ENCODE measurements at places on chromosomes 3 and 15. TPM values are rescaled to one million over a fixed set of nuclear protein-coding genes. Genes with fewer than 3 reads are reported as not detected.

Gene GP9
- total RNA-seq = not detected

- DNase-seq = no peak
Observed at GRCh38 chr3:14336749-14337598, 65.4 kb upstream of the SLC6A6 start.

- no peak for DNase-seq
Observed at GRCh38 chr3:72189339-72189738, 404.4 kb upstream of the PROK2 start.

DNA sequence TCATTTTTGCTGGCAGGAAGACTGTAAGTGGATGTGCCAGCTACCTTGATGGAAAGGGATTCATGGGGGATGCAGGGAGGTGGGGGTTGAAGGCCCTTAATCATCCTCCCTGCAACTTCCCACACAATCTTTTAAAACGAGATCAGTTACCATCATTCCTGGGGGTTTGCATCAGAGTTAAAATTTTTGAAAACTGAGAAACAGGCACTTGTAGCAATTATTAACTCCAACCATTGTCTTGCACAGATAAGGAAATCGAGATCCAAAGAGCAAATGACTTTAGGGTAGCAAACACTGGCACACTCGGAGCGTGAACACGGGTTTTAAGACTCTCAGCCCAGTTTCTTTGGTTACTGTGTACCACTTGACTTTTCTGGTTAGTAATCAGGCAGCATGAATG lies 41.9 kb downstream of the GPD1L start:
- DNase-seq = peak; percentile 30

Gene REC114
- total RNA-seq = not detected

GRCh38 chr15:43948691-43949325 lies 122.0 kb downstream of the WDR76 start:
- DNase-seq = no peak

DNA sequence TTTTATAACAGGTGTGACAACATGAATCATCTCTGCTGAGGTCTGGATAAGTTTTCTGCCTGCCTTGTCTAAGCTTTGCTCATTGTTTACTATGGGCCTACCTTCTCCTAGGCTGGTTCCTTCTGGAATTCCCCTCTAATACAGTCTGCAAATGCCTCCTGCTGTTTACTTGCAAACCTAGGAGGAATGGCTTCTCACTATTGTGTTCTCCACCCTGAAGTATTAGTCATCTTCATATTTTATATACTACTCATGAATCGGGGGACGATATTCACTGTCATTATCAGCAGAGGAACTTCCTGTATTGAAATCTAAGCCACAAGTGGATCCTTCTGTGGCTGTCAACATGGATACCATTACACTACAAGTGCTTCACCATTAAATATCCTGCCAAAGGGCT lies 154.8 kb downstream of the PLCL2 start:
- no peak for DNase-seq

DNA sequence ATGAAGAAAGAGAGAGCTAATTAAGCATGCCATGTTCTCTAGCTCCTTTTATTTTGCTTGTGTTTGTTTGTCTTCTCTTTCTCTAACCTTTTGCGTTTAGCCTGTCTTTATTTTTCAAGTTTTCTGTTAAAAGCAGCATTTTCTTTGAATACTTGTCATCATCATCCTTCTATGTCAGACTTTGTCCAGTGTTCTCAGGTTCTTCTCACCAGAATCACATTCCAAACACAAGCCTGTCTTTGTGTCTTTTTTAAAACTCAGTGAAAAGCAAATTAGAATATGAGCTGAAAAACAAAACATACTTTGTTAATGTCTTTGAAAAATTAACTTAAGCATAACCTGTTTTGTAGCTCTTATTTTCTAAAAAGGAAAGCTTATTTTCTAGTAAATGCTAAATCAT lies 62.4 kb downstream of the LEKR1 start:
- DNase-seq = no peak

GRCh38 chr3:58188921-58189451 lies 21.8 kb downstream of the DNASE1L3 start:
- DNase-seq = no peak

DNA sequence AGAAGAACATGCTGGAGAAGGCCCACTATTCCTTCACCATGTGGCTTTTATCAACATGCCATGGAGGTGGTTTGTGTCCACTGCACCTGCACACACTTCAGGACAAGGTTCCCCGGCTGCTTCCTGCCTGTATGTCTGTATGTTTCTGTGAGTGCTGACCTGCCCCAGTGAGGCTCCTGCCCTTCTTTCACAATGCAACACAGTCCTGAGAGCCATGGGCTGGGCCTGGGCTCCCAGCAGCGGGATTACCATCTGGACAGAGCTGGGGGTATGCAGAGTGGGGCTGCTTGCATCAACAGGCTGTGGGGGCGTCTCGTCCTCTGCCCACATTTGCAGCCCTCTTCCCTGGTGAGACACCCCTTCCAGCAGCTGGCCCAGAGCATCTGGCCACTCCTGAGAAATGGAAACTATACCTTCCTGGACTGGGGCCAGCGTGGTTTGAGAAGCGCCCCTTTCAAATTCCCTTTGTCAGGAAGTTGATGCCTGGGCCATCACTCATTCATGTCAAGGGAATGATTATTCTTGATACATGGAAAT lies 29.3 kb upstream of the C15orf39 start:
- no peak for DNase-seq

GRCh38 chr3:122299872-122300460 lies 25.1 kb upstream of the CSTA start:
- DNase-seq = peak; percentile 34

DNA sequence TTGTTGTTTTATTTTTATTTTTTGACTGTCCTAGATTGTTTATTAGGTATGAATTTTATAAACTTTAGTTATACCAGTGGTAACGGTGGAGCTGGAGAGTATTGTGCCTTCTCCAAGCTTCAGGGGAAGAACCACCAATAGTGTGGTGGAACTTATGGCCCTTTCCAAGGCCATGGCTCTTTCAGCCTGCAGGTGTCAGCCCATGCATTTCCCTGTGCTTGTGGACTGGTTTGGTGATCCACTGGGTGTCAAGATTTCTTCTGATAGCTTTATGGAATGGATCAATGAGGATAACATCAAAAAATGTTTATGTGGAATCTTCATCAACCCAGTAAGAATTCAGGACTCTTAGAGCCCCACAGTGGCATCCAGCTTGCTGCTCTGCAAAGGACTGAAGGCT lies 19.2 kb upstream of the SCAMP5 start:
- DNase-seq = no peak

- no peak for DNase-seq
Observed at GRCh38 chr3:26260139-26260538, 362.4 kb upstream of the LRRC3B start.

DNA sequence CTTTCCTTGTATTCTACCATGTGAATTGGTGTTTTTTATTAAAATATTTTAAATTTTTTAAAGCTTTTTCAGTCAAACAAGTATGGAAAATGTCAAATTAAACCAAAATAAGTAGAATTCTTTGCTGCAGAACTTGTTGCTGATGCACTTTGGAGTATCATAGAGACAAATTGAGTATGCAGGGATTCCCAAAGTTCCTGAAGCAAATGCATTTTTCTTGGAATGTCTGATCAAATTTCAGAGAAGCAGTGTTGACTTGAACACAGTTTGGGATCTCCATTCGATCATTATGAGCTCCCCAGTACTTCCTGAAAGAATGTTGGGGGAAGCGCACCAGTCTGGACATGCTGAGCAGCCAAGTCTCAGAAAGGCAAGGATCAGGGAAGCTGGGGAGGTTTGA lies 517.8 kb upstream of the CFAP20DC start:
- DNase-seq = no peak

Gene SAMD7
- not detected for total RNA-seq

DNA sequence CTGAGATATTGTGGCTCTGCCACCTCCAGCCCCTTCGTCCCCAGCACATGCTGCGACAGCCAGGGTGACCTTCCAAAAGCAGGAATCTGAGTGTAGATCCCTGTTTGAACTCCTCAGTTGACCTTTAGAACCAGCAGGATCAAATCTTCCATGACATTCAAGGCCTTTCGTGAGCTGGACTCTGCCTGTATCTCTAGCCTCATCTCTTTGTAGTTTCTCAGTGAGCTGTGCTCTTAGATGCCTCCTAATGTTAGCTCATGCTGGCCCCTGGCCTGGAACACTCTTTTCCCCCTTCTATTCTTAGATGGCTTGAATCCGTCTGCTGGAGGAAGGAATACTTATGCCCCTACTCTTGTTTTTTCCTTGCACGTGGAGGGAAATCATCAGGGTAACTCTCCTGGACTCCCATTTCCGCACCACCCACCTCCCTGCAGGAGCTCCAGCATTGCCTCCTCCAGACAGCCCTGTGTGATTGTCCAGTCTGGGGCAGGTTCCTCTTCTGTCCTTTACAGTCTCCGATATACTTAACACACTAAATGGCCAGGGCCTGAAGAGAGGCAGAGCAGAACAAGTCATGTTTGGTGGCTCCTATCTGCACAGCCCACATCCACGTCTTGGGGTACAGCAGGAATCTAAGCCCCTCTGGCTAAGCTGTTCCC lies 26.7 kb upstream of the CHRNB4 start:
- no peak for DNase-seq

GRCh38 chr3:24100696-24101402 lies 155.8 kb downstream of the NR1D2 start:
- no peak for DNase-seq

- no peak for DNase-seq
Observed at GRCh38 chr15:66115568-66116206, 137.9 kb downstream of the MEGF11 start.

GRCh38 chr3:48241796-48242455 lies 1.0 kb downstream of the ZNF589 start:
- no peak for DNase-seq

Gene BFSP2
- total RNA-seq = not detected

GRCh38 chr3:51311055-51311454 lies 74.0 kb upstream of the MANF start:
- peak; percentile 33 for DNase-seq

- peak; percentile 66 for DNase-seq
Observed at GRCh38 chr3:54427941-54428871, 305.9 kb downstream of the CACNA2D3 start.

DNA sequence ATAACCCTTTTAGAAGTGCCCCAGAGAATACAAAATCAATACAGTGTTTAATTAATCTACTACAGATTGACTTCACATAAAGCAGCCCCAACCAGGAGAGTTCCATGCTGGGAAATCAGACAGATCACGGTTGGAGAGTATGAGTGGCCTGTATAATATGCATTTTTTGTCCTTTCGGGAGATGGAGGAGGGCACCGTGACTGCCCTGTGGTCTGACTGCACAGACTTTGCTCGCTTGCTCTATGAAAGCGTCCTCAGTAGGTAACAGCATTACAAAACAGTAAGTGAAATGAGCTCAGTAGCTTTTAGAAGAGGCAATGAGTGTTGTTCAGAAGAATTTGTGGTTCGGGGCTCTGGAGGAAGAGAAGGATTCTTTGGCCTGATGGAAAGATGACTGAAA lies 34.2 kb upstream of the SKIL start:
- DNase-seq = no peak

Gene CTXN2
- total RNA-seq = not detected

DNA sequence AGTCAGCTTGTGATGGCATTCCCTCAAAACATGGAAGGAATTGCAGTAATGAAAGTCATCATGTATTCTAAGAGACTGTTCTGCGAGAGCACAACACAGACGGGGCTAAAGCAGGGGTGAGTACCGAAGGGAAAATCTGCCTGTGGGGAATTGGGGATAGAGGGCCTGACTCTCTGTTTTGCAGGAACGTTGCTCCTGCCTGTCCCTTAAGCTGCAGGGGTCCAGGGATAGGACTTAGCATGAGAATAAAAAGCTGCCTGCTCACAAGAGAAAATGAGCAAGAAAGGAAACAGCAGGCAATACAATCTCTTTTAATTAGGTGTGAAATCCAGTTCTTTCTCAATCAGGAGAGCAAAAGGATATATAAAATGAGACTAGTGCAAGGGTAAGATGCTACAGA lies 62.2 kb downstream of the TIGIT start:
- DNase-seq = no peak

- DNase-seq = no peak
Observed at GRCh38 chr15:31468911-31469785, 142.5 kb downstream of the KLF13 start.

Gene RAB6B
- 3.2 TPM for total RNA-seq

DNA sequence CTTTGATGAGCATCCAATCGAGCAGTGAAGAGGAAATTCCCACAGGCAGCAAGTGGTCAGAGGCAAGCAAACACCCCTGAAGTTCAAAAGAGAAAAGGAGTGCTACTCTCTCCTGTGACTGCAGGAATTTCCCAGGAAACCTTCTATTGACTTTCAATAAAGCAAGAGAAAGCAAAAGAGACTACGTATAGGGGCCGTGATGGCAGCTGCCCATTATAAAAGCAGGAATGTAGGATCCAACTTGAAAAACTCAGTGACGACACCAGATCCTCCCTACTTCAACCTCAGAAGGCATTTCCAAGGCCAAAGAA lies 53.1 kb upstream of the IP6K2 start:
- DNase-seq = no peak

DNA sequence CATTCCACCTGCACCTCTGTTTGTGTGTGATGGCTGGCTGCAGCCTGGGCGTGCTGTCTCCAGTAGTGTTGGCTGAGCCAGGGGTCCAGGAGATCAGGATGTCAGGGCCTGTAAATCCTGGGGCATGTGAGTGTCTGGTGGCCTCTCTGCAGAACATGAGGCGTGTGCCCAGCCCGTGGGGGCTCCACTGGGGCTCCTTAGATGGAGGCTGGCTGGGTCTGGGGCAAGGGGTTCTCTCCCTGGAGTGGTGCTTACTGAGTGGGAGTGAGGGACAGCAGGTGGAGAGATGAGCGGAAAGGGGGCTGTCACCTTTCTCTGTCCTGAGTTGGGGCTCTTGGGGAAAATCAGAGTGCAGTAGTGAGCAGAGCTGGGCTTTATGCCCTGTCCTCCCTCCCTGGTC lies 152.2 kb downstream of the CHDH start:
- DNase-seq = no peak

DNA sequence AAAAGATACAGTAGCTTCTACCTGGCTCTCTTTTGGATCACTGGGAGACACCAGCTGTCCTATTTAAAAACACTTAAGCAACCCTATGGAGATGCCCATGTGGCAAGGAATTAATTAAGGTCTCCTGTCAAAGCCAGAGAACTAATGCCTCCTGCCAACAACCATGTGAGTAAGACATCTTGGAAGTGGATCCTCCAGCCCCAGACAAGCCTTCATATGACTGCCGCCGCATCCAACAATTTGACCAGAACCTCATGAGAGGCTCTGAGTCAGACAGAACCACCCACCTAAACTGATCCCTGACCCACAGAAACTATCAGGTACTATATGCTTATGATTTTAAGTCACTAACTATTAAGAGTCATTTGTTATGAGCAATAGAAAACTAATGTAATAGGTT lies 22.3 kb downstream of the IFT80 start:
- no peak for DNase-seq

All from Caco-2 (cell line).